Stimulated activated CD8-positive, alpha-beta memory T cell treated with anti-CD3 and anti-CD28 coated beads, Interleukin-4, amount 100 ng/mL, for 1 hour (primary cell): ENCODE measurements at places on chromosomes 3 and 15.

DNA sequence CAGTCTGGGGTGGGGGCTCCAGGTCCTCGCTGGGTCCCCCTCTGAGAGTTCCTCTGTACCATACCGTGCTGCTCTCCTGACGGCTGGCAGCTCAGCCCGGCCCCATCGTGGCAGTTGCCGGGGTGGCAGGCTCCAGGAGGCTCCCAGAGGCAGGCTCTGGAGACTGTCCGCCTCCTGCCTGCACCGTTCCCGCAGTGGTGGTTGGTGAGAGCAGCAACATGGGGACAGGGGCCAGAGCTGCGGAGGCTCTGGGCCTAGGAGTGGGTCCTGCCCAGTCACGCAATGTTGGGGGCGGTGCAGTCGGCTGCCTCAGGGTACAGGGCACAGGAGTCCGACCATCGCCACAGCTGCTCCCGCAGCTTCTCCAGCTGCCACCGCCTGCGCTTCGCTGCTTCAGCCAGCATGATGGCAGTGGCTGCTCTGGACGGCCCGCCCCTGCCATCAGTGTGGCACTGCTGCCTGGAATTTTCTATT, 492.7 kb downstream of the AGBL1 start:
- DNase-seq, result no peak

- DNase-seq, result no peak
Observed at GRCh38 chr3:11165476-11165875, 11.2 kb downstream of the HRH1 start.

GRCh38 chr3:159806412-159806811, 182.2 kb upstream of the IL12A start:
- DNase-seq, result no peak

DNA sequence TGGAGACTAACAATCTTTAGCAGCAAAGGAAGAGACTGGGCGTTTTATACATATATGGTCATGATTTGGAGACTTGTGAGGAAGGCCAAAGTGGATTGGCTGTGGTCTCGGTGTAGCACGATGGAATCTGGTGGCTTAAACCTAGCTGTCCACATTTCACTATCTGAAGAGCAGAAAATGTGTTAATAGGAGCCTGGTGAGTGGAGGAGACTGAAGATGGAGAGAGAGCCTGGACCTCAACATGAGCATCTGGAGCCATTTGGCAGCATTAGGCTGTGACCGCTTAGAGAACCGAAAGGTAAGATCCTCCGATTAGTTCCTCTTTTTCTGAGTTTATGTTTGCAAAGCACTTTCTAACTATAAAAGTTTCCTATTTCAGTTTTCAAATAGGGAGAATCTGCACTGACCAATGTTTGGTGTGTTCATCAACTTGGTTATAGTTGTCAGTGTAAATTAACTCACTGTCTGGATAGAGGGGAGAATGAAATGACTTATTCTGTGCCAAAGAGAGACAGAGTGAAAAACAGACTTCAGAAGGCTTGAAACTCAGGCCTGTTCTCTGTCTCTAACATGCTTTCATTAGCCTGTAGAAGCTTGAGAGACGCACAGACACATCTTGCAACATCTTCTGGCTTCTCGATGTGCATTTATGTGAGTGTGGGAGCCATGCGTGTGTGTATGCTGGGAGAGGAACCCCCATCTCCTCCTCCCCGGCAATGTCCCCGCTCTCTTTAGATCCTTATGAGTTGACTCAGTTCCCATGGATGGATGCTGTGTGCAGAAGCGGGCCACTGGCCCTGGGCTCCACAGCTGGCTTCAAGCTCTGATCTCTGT, 244.7 kb upstream of the TBL1XR1 start:
- no peak for DNase-seq

DNA sequence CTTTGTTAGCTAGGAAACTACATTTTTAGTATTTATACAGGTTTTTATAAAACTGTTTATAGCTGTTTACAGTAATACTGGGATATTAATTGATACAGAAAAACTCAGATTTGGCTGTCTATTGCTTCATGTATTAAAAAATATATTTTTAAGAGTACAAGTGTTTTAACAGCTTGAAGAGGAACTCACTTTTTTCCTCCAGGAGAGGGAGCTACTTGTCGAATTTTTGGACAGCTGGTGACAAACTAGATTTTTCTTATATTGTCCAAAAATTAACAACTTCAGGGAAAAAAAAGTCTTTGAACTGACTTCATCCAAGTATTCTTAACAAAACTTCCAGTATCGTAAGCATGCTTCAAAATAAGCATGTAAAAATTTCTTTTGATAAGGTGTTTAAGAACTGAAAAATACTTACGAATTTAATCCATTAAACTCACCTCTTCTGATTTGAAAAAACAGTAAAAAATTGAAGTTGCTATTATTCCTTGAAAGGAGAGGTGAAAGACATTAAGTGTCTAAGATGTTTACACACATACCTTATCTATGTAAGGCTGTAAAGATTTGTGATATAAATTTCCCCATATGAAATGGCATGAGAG, 4.0 kb downstream of the DIPK2A start:
- DNase-seq, result no peak

GRCh38 chr3:169847896-169848295, 21.8 kb downstream of the LRRC31 start:
- no peak for DNase-seq

DNA sequence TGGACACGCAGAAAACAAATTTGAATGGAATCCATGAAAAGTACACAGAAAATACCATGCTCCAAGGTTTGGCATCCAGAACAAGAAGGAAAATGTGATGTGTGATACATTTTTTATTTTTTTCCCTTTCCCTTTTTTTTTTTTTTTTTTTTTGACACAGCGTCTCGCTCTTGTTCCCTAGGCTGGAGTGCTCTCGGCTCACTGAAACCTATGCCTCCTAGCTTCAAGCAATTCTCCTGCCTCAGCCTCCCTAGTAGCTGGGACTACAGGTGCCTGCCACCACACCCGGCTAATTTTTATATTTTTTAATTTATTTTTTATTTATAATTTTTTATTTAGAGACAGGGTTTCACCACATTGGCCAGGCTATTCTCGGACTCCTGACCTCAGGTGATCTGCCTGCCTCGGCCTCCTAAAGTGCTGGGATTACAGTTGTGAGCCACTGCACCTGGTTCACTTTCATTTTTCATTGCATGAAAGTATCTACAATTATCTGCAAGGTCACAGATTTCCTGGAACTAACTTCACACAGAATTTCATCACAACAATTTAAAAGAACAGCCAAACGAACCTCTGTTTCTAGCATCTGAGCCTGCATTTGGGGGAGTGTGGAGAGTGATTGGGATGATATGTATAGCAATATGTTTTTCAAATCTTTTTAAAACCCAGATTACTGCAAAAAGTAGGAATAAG, 8.3 kb downstream of the POU1F1 start:
- no peak for DNase-seq

DNA sequence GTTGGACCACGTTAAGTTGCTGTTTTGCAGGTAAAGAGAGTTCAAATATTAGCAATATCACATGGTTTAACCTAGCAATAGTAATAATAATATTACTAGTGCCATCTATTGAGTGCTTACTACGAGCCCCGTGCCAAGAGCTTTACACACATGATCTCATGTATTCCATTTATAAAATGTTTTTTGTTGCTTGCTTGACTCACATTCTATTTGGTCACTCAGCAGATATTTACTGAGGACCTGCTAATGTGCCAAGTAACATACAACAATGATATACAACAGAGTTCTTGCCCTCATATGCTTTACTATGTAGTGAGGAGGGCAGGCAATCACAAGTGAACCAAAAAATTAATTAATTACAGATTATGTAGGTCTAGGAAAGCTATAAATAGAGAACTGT, 36.7 kb downstream of the CTDSPL start:
- DNase-seq, result no peak
